ENCODE measurements at places on chromosomes 7 and 10. TPM values are rescaled to one million over a fixed set of nuclear protein-coding genes. Genes with fewer than 3 reads are reported as not detected.
A peak's percentile ranks its signal among the peaks of the same experiment; 100 is the strongest.

DNA sequence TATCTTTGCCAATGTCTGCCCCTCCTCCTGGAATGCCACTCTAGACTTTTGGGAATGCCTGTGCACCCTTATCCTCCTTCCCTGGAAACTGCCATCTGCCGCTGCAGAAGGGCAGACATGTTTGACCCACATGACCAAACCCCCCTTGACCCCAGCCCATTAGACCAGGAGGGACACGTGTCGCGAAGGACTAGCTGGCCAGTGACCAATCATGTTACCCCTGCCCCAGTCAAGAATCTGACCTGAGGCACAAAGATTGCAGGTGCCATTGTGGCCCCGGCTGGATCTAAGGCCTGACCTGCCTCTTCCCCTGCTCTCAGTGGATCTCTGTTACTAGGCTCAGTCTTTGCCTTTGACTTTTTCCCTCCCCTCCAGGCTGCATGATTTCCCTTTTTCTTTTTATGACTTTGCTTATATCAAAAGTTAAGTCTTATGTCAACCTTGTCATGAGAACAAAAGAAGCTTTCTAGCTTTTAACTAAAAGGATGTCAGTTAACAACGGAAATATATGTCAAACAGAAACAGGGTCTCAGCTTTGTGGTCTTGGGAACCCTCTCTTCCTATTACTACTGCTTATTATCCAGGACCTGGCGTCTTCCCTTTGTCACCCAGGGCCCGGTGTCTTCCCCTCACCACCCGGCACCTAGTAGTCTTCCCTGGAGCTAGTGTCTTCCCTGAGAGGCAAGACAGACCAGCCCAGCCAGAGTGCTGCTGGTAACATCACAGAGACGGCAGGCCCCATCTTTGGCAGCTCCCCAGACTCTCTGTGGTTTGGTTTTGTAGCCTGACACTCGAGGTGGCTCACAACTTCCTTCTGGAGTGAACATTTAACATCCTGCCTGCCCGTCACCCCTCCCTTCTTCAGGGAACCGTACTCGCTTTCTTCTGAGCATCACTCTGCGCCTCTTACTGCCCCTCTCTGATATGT is 24.4 kb upstream of the PPIF start:
- DNase-seq = peak; percentile 88

DNA sequence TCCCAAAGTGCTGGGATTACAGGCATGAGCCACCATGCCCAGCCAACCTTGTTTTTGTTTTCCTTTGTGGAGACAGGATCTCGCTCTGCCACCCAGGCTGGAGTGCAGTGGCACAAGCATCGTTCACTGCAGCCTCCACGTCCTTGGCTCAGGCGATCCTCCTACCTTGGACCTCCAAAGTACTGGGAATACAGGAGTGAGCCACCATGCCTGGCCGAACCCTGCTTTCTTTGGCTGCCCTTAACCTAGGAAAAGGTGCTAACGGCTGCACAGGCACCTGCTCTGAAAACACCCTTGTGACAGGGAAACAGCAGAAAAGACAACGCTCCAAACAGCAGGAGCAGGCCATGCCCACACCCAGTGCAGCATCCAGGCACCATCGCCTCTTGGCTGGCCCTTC is 71.9 kb downstream of the OAT start:
- no peak for DNase-seq

Gene KIF11
- 28.4 TPM for polyA plus RNA-seq

Gene TNS3
- polyA plus RNA-seq = 32.7 TPM

DNA sequence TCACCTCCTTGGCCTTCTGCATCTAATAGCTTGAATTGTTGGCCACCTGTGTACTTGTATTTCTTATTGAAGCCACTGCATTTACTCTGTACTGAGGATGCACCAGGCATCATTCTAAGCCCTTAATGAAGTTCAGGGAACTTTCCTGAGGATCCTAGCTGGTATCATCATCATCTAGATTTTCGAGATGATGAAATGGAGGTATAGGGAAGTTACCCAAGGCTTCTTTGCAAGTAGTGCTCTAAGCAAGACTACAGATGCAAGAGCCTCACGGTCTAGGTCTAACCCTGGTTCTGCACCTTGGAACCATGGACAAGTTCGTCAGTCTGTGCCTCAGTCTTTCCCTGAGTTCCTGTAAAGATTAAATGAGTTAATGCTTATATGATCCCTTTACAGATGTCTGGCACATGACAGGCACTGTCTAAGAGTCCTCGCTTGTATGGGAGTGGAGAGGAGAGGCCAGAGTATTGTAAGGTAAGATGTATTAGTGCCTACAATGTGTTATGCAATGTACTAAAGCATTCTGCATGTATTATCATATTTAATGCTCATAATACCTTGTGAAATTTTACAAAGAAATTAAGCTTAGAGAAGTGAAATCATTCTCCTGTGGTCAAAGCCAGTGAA is 145.1 kb downstream of the KCNMA1 start:
- no peak for DNase-seq

Gene LBX1
- polyA plus RNA-seq = 2.1 TPM

- no peak for DNase-seq
These were observed 1.8 kb downstream of the GPC2 start for GRCh38 chr7:100175296-100175935.

DNA sequence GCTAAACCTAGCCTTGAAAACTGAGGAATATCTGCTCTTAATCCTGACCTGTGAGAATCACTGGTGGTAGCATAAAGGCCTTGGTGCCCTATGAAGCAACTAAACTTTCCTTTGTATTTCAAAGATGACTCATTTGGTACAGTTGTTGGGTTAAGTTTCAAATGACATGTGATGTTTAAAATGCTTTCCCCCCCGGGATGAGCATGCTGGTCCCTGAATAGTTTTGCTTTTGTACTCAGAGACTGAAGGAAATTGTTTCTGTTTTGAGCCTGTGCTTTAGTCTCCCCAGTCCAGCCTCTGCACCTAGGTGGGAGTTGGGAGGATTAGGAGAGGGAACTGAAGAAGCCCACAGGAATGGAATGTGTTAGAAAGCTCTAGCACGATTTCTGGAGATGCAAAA is 258.9 kb upstream of the NPY start:
- no peak for DNase-seq

Gene TAS2R3
- 0.56 TPM for polyA plus RNA-seq

DNA sequence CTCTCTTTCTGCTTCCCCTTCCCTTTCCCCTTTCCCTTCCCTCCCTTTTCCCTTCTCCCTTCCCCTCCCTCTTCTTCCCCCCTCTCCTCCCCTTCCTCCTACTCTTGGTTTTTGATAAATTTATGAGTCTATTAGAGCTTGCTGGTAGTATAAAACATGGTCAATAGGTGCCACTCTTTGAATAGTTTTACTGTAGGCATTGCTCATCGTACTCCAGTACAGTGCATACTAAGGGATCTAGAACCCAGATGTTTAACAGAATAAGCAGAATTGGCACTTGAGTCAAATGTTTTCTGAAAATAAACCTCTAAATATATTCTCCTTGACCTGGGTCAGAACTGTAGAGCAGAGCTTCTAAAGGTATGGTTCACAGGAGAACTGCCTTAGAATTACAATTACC is 126.7 kb downstream of the SORCS3 start:
- no peak for DNase-seq

DNA sequence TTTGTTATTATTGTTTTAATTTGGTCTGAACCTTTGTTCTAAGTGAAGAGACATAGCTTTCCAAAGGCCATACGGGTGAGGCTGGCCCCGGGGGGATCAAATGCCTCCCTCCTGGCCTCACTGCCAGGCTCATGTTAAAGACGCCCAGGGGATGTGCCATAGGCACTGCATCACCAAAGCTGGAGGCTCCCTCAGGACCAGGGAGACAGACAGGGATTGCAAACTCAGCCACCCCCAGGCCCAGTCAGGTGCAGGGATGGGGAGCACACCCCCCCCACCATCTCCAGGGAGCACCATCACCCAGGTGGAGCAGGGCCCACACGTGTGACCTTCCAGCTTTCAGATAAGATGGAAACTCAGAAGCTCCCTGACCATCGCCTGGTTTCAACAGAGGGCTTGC is 96.0 kb upstream of the DNAAF5 start:
- DNase-seq = no peak

Gene MET
- 9.9 TPM for polyA plus RNA-seq

- DNase-seq = peak; percentile 20
These were observed 45.2 kb upstream of the BHLHA15 start for GRCh38 chr7:98165827-98166667.

DNA sequence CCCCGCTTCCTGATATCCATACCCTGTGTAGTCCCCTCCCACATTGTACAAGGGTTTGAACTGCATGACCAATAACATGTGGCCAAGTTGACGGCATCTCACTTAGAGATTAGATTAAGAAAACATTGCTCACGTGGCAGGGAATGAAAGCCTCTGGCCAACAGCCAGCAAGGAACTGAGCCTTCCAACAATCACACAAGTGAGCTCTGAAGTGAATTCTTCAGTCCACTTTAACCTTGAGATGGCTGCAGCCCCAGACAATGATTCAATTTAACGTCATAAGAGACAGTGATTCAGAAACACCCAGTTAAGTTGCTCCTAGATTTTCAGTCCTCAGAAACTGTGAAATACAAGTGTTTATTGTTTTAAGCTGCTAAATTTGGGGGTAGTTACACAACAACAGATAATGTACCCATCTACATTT is 165.9 kb upstream of the PLXNA4 start:
- peak; percentile 85 for DNase-seq

Gene VGF
- not detected for polyA plus RNA-seq

DNA sequence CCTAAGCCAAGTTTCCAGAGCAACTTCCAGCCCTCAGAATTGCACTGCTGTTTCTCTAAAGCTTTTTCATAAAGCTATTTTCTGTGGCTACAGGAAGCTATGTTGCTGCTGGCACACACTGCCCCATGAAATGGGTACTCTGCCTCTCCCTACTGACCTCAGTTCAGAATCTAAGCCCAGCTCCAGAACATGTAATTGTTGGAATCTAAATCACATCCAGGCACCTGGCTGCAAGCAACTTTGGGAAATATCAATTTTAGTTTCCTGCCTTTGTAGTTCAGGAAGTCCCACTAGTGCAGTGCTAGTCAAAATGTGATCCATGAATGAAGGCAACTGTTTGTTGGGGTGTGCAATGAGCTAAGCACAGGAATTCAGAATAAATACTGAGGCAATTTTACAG is 226.2 kb downstream of the THSD7A start:
- DNase-seq = no peak

DNA sequence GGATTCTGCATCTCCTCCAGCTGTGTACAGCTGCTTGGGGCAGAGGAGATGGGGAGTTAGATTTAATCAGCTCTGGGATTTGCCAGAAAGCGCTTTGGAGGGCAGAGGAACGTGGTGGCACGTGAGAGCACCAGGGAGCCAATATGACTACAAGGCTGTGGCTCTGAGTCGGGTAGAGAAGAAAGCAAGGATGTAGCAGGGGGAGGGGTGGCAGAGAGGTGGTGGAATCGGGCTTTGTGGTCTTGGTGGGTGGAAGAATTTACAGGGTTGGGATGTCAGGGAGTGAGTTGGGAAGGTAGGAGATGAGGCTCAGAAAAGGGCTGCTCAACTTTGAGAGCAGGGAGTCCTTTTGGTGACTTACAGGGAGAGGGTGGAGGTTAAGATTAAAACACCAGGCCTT is 113.6 kb downstream of the CCNY start:
- no peak for DNase-seq

Gene CREB5
- 31.8 TPM for polyA plus RNA-seq

Gene CARD11
- 0.34 TPM for polyA plus RNA-seq

- DNase-seq = no peak
These were observed 9.5 kb upstream of the SH2D4B start for GRCh38 chr10:80528185-80528700.

DNA sequence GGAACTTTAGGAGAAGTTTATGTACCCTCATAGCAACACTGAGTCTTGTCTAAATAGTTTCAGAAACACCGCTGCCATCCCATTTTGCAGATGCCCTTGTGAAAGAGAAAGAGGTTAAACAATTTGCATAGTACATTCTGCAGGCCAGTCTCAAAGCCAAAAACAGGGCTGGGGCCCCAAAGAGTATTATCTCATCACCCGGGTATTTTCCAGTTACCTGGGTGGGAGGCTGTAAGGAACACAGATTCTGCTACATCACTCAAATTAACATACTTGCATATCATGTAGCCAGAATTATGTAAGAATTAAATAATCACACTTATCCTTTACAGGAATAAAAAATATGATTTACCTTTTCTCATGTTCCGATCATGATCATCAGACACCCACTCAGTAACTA is 3.1 kb upstream of the FAM171A1 start:
- DNase-seq = no peak

- DNase-seq = no peak
These were observed 56.4 kb upstream of the PMPCB start for GRCh38 chr7:103240806-103241205.

Gene CHN2
- 11.8 TPM for polyA plus RNA-seq

DNA sequence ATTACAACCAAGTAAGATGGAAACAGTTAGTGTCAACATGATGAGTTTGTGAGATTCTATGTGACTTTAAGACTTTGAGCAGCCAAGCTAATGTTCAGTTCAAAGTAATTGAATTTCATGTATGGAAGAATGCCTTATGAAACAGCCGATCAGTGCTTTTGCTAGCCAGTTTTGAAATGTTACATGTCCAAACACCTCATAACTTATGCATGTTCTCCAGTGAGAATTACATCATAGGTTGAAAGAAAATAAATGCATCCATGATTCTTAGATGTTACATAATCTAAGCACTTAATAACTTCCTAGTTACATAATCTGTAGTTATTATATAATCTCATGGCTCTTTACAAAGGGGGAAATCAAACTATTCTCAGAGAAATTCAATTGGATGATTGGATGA is 211.3 kb downstream of the BICC1 start:
- DNase-seq = peak; percentile 83

- peak; percentile 69 for DNase-seq
These were observed 6.4 kb downstream of the HOXA13 start for GRCh38 chr7:27193335-27194001.

Gene ENTPD1
- polyA plus RNA-seq = 16.0 TPM

DNA sequence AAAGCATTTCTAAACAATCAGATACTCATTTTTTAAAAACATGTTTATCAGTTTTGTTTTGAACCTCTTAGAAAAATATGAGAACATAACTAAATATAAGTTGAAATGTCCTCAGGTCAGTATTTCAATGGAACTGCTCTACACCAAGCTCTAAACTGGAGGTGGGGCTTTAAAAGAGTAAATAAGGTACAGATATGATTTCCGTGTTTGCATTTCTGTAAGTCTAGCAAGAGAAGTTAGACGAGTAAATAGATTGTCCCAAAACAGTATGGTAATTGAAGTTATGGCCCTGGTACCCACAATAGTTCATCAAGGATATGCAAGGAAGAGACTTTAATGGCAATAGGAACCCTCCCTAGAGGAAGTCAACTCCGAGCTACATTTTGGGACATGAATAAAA is 115.1 kb upstream of the AKR1E2 start:
- DNase-seq = no peak

Gene MOGAT3
- not detected for polyA plus RNA-seq

Gene SAMD9L
- polyA plus RNA-seq = 7.1 TPM

Gene SEM1
- polyA plus RNA-seq = 119 TPM

GRCh38 chr10:48881937-48882336 is 57.7 kb downstream of the LRRC18 start:
- DNase-seq = no peak

Gene SFTPA1
- polyA plus RNA-seq = not detected

- peak; percentile 24 for DNase-seq
These were observed 287.9 kb upstream of the PODXL start for GRCh38 chr7:131844369-131844768.
